ENCODE measurements at places on chromosomes 5 and 9.

DNA sequence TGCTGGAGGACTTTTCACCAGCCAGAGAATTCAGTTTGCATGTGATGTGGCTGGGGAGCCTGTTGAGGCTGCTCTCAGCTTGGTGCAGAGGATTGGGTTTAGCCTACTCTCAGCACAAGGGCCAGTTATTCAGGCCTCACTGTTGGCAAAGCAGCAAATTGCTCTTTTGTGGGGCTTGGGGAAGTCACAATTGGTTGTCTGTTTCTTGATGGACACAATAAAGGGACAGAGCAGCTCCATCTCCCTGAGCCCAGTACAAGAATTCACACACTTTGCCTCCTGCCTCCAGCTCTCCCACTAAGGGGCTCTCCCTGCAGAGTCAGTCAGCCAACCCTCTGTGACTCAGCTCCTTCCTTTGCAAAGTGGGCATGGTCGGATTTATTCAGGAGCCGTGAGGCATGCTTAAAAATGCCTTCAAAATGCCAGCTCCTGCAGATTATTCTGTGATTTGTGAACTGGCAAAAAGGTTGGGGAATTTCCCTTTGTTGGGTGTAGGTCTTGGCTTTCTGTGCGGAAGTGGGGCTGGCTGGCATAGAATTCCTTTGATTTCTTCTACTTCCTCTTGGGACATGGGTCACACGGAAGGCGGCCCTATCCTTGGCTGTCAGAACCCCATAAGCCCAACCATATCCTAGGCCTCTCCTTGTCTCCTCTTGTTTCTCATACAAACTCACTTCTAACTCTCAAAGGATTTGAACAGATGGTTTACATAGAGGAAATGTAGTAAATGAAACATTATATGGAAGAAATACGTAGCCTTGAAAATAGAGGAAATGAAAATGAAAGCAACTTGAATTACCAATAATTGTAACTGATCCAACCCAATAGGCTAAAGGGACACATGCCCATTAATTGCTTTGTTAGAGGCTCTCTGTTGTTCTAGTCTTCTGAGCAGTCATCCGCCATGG lies 118.7 kb upstream of the CD180 start:
- no peak for DNase-seq

GRCh38 chr9:115969096-115969495 lies 184.5 kb upstream of the PAPPA start:
- no peak for DNase-seq

DNA sequence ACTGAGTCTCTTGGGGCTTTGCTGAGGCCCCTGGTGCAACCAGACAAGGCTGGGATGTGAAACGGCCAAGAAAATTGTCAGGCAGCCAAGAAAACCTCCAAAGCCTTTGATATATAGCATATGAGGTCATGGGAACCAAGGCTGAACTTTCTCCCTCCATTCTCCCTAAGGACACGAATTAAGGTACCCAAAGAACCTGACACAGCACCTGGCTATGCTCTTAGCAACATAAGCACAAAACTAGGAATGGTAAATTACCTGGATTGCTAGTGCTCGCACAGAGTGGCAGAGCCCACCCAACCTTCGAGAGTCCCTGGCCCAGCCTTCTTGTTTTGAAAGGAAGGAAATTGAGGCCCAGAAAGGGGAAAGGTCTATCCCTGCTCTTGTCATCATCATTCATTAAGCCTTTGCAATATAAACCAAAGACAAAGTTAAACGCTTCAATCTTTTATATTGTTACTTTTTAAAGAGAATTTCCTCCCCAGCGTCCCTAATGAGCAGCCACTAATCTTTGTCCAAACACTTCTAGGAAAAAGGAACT lies 220.0 kb upstream of the NR4A3 start:
- no peak for DNase-seq

DNA sequence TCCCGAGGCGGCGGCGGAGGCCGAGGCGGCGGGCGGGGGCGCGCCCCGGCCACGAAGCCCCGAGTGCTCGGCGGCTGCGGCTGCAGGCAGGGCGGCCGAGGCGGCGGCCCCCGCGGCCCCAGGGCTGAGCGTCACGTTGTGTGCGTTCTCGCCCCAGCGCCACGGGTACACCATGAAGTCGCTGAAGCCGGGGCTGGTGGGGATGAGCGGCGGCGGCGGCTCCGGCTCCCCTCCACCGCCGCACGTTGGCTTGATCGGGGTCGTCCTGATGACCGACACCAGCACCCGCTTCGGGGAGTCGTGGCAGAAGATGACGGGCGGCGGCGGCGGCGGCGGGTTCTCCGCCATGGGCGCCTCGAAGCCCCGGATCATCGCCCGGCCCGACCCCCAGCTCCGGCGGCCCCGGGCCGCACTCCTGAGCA lies 498 bp downstream of the ZNF367 start:
- DNase-seq, result no peak

- DNase-seq, result no peak
These were observed 57.3 kb downstream of the UBE2QL1 start for GRCh38 chr5:6505783-6506557.

DNA sequence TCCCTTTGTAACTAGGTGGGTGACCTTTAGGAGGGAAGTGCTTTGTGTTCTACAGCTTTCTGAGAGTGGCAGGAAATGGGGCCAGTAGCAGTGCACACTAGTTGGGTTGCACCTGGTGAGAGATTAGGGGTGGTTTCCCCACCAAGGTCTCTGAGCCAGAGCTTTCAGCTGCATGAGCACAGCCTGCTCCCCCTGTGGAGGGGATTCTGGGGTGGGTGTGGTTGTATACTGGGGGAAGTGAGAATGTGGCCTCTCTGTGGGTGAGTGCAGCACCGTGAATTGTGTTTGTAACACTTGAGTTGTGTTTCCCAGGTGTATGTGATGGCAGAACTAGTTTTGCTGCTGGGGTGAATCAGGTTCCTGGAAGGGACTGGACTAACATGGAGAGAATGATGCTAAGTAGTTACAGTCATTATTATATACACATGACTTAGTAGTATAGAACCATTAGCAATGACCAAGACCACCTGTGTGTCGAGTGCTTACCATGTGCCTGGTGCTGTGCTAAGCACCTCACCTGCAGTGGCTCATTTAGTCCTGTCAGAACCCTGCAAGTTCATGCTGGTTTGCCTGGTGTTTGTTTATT lies 11.8 kb upstream of the CXXC5 start:
- DNase-seq, result peak; percentile 44

DNA sequence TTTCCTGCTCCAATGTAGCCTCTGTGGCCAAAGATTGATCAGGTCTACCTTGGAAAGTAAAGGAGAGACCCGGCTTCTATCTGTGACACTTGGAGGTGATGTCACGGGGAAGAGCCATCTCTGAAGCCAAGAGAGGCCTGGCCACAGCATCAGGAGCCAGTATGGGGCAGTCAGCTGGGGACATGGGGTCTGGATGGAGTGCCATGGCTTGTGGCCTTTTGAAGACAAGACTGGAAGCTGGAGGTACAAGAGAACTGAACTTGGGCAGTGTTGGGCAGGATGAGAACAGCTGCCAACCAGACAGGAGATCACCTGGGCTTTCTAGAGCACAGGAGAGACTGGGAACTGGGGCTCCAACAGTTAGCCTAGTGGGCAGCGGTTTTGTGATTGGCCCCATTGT lies 190.7 kb downstream of the TENT4A start:
- DNase-seq, result no peak

- no peak for DNase-seq
These were observed 5.2 kb downstream of the OLFML2A start for GRCh38 chr9:124781967-124782660.

- no peak for DNase-seq
These were observed 235.7 kb upstream of the HAPLN1 start for GRCh38 chr5:83956386-83956785.

DNA sequence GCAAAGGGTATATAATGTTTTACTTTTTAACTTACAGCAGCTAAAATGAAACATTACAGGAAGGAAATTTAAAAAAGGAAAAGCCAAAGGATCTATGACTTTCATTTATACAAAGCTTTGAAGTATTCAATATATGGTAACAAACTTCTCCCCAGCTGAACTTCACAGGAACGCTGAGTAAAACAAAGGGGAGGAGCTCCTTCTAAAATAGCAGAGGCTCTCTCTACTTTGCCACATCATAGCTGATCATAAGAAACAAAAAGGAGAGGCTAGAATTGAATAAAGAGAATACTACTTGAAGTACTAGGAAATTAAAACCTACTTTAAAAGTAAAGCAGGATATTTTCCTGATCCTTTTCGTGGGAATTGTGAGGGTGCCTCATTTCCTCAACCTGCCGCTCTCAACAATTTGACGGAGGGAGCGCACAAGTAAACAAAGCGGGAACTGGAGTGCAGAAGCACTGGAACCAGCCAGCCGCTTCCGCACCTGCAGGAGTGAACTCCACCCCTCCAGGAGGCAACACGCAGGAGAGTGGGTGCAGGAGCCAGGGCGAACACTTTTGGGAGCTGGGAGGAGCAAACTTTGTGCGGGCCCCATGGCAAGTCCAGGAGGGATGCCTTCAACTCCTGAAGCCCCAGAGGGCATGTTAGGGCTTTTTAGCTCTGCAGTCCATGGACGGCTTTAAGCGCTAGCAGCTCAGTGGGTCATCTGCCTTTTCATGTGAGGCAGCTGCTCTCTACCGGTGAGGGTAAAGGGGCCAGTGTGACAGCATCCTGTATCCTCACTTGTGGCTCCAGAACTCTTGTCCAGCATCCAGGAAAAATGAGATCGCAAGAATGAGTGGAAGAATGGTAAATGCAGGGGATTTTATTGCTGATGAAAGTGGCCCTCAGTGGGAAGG lies 757.4 kb downstream of the PTPRD start:
- no peak for DNase-seq

GRCh38 chr9:35285731-35286130 lies 123.9 kb downstream of the UNC13B start:
- no peak for DNase-seq

- peak; percentile 11 for DNase-seq
These were observed 146.2 kb upstream of the RASA1 start for GRCh38 chr5:87121304-87122150.

GRCh38 chr5:9455826-9456434 lies 89.9 kb downstream of the SEMA5A start:
- DNase-seq, result no peak

DNA sequence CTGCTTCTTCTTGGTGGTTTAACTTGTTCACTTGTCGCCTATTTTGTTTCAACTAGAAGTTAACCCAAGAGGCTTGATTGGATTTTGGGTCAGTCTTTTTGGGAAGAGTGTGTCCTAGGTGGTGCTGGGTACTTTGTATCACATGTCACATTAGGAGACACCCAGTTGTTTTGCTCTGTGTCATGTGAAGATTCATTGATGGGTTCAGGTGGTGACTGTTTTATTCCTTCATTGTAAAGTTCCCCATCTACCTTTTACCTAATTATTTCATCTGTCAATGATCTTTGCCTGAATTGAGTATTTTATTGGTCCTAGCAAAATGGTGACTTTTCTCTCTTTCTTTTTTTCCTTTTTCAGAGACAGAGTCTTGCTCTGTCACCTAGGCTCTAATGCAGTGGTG lies 69.2 kb downstream of the RALGPS1 start:
- no peak for DNase-seq

- DNase-seq, result no peak
These were observed 147.8 kb downstream of the AOPEP start for GRCh38 chr9:94874316-94874715.

DNA sequence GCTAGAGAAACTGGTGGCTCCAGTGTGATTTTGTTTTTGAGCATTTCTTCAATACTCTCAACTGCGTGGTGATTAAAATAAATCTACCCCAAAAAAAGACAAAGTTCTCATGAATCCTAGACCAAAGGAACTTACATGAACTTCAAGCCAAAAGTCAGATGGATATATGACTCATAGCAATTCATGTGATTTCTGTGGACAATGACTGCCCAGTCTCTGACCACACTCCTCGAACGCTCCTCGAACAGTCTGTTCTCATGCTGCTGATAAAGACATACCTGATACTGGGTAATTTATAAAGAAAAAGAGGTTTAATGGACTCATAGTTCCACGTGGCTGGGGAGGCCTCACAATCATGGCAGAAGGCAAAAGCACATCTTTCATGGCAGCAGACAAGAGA lies 46.4 kb upstream of the CEP78 start:
- no peak for DNase-seq

GRCh38 chr5:119274767-119275130 lies 81.1 kb upstream of the TNFAIP8 start:
- DNase-seq, result no peak

- no peak for DNase-seq
These were observed 29.9 kb downstream of the TRMO start for GRCh38 chr9:97892421-97892820.

GRCh38 chr9:136386018-136386417 lies 12.5 kb upstream of the CARD9 start:
- no peak for DNase-seq

- no peak for DNase-seq
These were observed 163.9 kb upstream of the RASA1 start for GRCh38 chr5:87103616-87104287.

Measured in activated T-cell treated with anti-CD3 and anti-CD28 coated beads for 24 hours (primary cell).